ENCODE measurements at places on chromosomes 16 and 17.

- no peak for DNase-seq
Observed at GRCh38 chr17:1830288-1830687, 483 bp downstream of the RPA1 start.

DNA sequence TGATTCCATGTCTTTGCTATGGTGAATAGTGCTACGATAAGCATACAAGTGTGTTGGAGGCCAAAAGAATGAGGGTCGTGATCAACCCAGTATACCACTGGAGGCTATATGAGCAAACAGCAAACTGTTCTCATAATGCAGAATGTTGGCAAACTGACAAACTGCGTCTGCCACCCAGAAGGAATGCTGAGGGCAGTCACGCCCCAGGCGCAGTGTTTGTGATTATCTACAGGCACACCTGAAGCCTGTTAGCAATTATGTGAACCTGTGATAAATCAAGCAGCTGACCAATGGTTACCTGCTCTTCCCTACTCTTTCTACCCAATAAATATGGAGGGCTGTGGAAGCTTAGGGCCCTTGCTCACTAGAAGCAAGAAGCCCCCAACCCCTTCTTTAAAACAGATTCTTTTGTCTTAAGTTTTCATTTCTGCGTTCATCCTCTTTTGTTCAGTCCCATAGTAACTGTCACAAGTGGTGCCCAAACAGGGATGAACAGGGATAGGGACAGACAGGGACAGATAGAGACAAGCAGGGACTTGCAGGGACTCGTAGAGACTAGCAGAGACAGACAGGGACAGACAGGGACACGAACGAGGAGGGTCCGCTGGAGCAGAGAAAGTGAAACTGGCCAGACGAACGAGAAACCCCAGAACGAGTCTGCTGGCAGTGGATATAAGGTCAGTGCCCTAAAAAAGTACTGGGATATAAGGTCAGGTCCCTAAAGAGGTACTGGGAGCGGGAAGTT is 25.1 kb downstream of the CD300LG start:
- DNase-seq: no peak

DNA sequence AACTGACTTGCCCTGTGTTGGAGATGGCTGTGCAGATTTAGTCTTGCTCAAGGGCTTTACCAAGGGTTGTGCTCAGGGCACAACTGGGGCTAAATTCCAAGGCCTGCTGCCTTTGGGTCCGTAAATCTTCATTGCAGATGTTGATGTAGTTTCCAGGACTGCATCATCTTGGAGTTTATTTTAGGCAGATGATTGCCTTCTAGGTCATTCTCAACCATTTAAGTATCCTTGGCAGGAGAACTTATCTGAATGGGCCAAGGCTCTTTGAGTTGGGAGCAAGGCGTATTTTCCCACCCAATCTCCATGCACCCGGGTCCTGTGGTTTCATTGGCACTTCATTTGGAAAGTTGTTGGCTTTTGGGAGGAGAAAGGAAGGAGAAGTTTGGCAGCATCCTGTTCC is 200.3 kb downstream of the MSI2 start:
- DNase-seq: no peak

- DNase-seq: no peak
Observed at GRCh38 chr17:43966276-43966675, 12.5 kb upstream of the PYY start.

DNA sequence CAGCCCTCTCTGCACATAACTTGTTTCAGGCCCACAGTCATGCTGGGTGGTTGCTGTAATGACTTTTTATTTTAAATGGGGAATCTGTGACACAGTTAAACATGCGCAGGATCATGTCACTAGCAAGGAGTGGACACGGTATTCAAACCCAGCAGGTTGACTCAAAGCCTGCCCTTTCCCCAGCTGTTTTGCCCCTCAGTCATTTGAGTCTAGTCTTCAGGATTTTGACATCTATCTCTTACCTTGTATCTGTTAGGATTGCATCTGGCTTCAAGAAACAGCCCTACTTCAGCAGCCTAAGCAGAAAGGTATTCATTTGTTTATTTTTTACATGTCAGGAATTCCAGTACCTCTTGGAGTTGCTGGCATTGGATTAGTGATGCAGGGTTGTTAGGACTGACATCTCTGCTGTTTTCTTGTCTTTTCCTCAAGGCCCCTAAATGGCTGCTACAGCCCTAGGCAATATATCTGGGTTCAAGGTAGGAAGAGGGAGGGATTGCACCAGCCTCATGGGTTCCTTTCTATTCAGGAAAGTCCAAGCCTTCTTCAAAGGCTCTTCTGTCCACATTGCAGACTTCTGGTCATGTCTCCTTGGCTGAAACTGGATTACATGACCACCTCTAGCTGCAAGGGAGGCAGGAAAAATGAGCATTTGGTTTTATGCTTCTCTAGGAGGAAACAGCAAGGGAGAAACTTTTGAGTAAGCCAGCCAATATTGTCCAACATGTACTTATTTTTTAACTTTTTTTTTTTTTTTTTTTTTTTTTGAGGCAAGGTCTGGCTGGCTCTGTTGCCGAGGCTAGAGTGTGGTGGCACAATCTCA is 22.8 kb downstream of the ABCC1 start:
- DNase-seq: no peak

Data from BJ (cell line).